NCI-H1092 (cell line): ENCODE measurements at places on chromosomes 3 and 15.

- no peak for DNase-seq
These were observed 88.4 kb downstream of the PYDC2 start for GRCh38 chr3:191549357-191549756.

- DNase-seq = no peak
These were observed 604 bp downstream of the KCTD6 start for GRCh38 chr3:58492494-58492905.

DNA sequence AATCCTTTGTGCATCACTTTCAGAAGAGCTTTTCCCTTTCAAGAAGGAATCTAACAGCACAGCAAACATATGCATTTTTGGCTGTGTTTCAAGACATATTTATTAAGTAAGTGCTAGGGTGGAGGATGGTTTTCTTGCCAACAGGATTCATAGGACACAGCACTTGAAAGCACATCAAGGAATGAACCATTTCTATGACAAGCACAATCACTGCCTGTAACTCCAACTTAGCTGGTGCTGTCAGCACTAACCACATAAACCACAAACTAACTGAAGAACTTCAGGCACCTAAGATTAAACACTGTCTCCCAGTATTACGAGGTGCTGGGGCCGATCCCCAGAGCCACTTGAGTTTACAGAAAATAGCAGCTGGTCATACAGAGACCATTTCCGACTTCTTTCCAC is 35.4 kb upstream of the SPRED1 start:
- DNase-seq = no peak

DNA sequence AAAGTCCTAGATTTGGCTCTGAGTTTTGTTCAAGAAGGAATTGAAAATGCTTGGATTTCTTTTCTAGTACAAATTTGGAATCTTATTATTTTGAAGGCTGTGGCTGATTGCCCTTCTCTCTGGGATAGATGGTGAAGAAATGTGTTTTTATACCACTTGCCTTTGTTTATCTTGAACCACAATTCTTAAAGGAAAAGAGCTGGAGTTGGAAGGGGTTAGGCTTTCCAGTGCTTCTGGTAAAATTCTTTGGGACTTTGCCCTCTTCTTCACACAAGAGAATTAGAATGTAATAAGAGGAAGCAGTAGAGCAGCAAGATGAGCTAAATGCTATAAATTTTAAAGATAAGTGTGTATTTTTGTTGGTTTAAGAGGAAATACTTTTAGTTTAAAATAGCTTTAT is 65.8 kb downstream of the COL6A5 start:
- DNase-seq = no peak

DNA sequence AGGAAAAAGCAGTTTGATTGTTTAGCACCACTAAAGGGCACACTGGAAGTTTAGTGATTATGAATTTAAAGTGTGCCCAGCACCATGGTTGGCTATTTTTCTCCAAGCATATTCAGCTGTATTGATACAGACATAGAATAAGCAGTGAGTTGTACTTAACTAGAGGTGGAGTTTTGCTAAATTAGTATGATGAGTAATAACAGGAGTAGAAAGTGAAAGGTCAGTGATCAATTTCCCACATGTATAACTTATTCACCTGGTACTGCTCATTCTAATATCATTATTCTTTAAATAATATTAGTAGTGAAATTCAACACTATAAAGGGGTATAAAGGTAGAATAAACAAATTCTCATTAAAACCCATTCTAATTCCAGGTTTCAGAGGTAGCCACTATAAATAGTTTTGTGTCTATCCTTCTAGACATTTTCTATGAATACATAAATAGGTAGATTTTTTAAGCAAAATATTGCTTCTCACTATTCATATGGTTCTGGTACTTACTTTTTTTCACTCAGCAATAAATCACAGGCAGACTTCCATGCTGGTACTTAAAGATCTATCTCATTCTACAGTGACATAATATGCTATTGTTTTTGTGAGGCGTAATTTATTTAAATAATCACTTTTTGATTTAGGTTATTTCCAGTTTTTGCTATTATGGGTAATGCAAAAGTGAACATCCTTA is 732.9 kb downstream of the VGLL3 start:
- DNase-seq = no peak

DNA sequence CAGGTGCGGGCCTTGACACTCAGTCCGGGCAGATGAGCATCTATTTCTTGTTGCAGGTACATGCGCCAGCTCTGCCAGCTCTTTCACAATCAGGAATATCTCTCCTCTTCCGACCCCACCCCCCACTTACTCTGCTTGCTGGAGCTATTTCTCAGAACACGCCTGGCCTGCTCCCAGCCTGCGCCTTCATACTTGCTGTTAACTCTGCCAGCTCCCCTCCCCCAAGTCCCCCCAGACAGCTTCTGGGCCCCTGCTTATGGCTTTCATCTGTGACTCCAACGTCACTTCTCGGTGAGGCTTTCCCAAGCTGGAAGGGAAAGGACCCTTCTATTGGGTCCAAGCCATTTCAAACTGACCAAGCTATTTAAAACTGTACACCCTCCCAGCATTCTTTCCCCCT is 15.2 kb downstream of the MAGEF1 start:
- no peak for DNase-seq

DNA sequence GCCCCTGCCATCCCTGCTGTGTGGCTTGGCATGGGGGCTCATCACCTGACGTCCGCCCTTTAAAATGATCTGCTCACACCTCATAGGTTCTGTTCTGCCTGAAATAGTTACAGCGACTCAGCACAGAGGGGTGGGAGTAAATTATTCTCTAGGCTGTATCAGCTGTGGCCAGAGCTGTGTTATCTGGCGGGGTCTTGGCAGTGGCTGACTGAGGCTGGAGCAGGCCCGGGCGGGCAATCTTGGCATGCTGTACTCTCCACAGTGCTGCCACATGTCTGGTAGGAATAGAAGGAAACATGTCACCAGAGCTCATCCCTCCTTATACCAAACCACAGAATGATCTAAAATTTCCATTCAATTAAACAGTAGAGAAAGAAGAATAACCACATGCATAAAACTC is 499.9 kb upstream of the LMCD1 start:
- no peak for DNase-seq

- DNase-seq = no peak
These were observed 2.5 kb downstream of the EPHB3 start for GRCh38 chr3:184563941-184564684.

DNA sequence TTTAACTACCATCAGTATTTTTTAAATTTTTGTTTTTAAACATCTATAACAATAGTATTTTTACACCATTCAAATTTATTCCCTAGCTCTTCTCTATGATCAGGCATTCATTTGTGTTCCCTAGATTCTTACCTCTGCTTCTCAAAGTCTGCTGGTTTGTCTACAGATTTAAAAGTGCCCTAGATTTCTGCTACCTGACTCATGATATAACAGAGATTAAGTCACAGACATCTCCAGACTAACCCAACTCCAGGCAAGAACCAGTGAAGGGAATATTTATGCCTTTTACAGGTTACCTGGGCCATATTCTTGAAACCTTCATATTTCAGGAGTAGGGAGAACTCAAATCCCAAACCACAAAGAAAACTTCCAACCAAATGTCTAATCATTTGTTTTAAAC is 38.8 kb downstream of the ADAM10 start:
- no peak for DNase-seq

- no peak for DNase-seq
These were observed 31.1 kb downstream of the ATP2B2 start for GRCh38 chr3:10474275-10474646.

DNA sequence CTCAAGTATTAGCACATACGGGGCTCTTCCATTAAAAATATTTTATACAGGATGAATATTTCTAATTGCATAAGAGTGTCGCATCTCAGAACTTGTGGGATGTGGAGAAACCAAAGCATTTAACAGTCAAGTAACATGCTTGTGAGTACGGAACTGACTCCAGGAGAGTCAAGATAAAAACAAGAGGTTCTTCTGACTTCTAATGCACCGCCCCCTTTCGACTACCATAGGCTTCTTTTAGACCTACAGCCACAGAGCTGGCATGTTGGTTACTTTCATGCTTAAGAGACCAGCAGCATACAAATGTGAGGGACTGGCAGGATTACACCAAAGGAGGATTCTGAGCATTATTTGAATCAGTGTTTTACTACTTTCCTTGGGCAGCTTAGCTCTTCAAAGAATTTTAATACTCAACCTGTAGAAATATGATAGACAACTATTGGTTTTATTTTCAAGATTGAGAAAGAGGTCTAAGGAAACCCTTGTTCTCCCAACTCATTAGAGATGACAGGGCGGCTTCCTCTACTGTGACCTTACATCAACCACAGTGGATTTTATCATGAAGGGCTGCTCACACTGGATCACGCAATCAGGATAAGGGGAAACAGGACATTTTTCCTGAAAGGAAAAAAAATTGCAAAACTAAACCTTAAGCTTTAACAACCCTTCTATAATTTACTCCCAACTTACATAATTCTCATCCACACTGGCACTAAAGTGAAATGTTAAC is 14.0 kb downstream of the ETV5 start:
- no peak for DNase-seq

- DNase-seq = no peak
These were observed 15.3 kb downstream of the SPCS1 start for GRCh38 chr3:52721002-52721729.

GRCh38 chr3:194431554-194431953 is 32.5 kb upstream of the GP5 start:
- no peak for DNase-seq

GRCh38 chr3:151384741-151385174 is at the start of gene P2RY12:
TSS of gene P2RY12 (minus strand) at chr3:151384753. CDS start at chr3:151338845, 45,908 bp downstream.
- DNase-seq = no peak

DNA sequence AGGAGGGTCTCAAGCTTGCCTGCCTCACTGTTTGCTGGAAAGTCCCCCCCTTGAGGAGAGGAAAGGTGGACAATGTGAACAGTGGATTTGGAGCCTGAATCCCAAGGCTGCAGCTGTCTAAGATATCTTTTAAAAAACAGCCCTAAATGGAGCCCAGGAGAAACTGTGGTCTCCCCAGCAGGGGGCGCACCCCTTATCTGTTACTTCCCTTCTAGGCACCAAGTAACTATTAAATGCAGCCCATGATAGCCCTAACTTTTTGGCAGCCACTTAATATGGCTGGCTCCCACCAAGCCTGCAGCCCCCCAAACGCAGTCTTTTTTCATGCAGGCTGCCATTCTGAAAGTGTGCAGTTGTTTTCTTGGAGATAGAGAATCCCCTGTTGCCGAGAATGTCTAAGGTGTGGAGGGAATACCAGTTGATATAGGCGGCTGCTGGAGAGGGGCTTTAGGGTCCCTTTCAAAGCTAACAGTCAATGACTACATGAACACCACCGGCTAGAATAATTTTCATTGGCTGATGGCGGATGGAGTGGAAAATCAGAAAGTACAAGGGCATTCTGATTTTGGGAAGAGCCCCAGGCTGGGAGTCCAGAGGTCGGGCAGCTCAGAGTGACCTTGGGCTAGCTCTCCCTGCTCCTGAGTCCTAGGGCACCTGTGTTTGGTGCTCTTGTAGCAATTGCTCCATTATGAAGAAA is 1.3 kb downstream of the RHCG start:
- DNase-seq = no peak

DNA sequence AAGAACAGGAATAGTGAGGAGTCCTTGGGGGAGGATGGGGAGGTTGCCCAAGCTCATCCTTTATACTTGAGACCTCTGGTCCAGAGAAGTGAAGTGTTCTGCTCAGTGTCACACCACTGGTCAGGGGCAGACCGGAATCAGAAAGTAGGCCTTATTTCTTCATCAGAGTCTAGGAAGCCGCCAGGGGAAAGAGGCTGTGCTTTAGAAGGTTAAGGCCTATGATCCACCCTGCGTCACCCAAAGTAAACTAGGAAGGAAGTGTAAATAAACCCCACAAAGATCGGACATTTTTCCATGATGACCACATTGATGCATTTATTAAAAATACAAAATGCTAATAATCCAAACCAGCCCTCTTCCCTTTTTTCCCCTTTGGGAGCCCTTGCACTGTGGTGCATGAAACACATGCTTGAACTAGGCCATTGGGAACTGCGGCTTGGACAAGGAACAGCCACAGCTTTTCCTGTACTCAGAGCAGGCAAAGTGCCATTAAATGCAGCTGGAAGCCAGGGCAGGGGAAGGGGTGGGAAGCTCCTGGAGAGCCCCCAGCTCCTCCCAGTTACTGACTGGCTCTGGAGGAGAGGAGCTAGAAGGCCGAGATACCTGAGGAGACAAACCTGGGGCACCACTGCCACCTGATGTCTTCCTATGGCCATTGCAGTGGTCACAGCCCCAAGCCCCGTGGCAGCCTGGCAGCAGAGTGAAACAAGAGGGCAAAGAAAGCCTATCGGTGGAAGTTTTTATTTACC is 37.0 kb downstream of the CDC25A start:
- DNase-seq = peak; percentile 38

DNA sequence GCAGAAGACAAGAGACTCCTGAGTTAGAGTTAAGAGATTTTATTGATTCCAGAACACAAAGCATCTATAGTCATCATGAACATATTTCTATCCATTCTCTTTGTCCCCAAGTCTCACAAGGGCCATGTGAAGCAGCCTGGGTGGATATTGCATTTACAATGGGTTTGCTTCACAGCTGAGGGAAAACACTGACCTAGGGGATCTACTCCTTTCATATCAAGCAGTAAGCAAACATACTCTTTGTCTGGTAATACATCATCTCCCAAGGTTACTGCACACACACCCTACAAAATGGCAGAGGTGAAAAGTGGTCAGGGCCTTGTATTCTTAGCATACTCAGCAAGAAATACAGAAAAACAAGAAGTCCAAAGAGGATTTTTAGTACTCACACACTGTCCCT is 267.7 kb upstream of the BCHE start:
- DNase-seq = no peak

DNA sequence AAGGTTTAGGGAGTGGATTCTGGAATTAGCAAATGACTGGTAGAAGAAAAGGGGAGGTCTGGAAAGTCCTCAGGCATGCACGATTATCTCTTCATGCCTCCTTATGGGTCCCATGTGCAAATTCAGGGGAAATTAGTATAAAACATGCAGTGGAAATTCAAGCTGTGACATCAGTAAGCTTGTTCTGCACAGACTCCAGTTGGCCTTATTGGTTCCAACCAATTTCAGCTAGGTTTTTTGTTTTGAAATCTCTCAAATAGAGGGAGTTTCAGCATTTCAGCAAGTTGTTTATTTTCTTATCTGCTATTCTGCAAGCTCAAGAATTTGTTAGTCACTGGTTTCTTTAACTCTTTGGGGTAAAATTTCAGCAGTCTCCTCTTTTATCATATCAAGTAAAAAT is 774 bp upstream of the TMCO5A start:
- DNase-seq = no peak

DNA sequence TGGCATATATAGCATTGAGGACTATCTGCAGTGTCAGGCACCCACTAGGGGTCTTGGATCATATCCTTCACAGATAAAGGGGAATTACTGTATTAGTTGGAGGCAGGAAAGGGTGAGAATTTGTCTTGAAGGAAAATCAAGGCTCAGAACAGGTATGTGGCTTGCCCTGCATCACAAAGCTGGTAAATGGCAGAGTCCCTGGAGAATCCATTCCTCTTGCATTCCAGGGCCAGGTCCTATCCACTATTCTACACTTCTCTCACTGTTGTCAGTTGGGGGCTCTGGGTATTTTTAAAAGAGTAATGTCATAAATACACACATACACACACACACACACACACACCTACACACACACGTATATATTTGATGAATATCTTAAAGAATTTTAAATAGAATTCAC is 19.8 kb upstream of the FGF12 start:
- no peak for DNase-seq
